Hindlimb muscle (tissue), 1 donor: ENCODE measurements at places on chromosomes 12 and 14. TPM values are rescaled to one million over a fixed set of nuclear protein-coding genes. Genes with fewer than 3 reads are reported as not detected.
A peak's percentile ranks its signal among the peaks of the same experiment; 100 is the strongest.

DNA sequence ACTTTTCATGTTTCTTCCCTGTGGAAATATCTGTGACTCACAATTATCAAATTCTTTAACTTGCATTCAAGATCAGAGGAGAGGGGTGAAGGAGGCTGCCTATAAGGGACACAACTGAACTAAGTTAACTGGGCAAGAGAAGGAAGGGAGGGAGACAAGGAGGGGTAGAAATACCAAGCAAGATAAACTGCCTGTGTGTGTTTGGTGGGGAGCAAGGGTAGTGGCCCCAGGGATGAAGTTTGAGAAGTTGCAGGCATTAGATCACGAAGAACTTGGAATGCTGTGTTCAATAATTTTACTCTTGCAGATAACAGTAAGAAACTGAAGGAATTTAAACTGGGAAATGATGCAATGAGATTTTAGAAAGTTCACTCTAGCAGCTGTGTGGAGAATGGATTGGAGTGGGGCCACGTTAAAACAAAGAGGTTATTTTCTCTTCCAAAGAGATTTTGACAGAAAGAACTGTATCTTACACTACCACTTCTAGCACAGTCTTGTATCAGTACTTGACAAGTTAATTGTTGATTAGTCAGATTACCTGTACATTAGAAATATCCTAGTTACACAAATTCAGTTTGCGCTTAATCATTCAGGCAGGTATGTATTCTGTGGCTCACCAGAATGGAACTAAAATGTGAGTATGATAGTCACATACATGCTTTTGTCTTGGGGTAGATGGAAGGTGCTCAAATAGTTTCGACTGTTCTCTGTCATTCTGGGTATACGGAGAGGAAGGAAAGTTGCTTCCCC, 7.4 kb downstream of the PKP2 start:
- DNase-seq: peak; percentile 13

- no peak for DNase-seq
Observed at GRCh38 chr12:64682572-64683277, 72.4 kb downstream of the RASSF3 start.

DNA sequence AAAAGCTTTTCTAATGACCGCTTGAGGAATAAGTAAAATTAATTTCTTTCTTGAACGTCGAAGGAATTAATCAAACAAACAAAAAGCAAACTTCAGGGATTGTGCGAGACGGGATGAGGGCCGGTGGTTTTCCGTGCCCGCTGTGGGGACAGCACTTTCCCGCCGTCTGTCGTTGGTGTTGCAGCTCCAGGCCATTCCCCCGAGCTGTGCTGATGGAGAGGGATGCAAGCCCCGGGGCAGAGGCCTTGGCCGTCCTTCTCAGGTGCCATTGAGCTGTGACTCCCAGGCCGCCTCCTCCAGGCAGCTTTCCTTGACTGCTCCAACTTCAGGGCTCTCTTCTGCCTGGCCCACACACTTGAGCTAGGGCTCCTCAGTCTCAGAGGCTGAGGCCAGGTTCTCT, 109.0 kb upstream of the C14orf180 start:
- no peak for DNase-seq

DNA sequence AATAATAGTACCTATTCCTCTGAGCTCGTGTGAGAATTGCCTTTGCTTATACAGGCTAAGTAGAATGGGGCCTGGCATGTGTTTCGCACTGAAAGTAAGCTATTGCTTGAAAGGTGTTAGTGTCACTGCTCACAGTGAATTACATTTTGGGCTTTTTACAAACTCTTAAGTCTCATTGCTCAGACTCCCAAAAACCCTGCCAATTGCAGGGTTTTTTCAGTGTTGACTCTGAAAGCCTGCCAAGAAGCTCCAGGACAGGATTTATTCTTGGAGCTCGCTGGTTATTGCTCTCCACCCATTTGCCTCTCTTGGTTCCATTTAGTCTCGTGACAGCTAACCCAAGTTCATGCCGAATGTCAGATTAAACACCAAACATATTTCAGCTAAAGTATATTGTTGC, 39.8 kb downstream of the NOPCHAP1 start:
- peak; percentile 77 for DNase-seq

DNA sequence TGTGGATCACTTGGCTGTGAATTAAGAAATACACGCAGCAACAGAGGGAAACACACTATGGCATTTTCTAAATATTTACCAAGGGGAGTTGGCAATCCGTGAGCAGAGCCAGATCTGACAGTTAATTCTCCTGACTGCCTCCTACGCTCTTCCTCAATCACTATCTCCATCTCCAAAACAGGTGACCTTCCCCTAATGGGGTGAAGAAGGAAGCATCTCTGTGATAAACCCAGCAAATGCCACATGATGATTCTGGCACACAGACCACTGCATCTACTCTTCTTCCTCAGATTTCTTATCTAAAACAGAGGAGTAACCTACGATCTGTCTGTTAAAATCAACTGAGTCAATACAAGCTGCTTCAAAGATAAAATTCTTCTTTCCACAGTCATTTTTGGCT, 4.4 kb downstream of the SPTB start:
- DNase-seq: no peak

MNAT1 gene
- polyA plus RNA-seq: 48.6 TPM

- peak; percentile 63 for DNase-seq
Observed at GRCh38 chr12:123115409-123116121, 35.3 kb downstream of the PITPNM2 start.

DNA sequence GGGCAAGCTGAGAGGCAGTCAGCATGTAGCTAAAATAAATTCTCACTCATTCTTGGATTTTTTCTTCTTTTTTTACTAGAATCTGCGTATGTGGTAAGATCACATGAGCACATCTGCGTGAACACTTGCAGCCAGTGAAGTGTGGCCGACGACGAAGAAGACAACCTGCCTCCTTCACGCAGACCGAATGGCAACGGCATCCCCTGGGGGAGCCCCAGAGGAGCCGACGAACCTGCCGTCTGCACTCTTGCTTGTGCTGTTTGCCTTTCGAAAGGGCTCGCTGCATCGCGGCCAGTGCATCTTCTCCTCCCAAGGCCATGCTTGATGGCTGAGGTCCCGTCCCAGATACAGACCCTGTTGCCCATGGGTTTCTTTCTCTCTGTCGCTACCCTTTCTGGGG, 113.8 kb downstream of the KCNK10 start:
- DNase-seq: no peak

- DNase-seq: no peak
Observed at GRCh38 chr12:132596016-132596415, 14.4 kb downstream of the LRCOL1 start.

DNA sequence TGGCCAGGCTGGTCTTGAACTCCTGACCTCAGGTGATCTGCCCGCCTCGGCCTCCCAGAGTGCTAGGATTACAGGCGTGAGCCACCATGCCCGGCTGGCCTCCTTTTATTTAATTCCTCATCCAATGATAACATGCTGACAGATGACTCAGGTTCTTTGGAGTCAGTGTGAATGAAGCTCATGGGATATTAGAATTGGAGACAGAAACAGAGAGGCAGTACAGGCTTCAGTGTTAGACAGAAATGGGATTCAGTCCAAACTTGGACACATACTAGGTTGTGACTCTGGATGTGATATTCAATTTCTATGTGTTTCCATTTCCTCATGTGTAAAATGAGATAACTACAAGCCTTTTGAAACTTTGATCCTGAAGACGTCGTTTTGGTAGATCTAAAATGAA, 47.3 kb downstream of the PDE3A start:
- DNase-seq: no peak

GRCh38 chr14:48250575-48250974, 575.2 kb upstream of the MDGA2 start:
- no peak for DNase-seq

- DNase-seq: no peak
Observed at GRCh38 chr14:97687944-97688630, 890.9 kb downstream of the VRK1 start.

CLEC4D gene
- polyA plus RNA-seq: not detected
